Peyer's patch (tissue), 4 donors: ENCODE measurements at places on chromosomes 12 and 14.

DNA sequence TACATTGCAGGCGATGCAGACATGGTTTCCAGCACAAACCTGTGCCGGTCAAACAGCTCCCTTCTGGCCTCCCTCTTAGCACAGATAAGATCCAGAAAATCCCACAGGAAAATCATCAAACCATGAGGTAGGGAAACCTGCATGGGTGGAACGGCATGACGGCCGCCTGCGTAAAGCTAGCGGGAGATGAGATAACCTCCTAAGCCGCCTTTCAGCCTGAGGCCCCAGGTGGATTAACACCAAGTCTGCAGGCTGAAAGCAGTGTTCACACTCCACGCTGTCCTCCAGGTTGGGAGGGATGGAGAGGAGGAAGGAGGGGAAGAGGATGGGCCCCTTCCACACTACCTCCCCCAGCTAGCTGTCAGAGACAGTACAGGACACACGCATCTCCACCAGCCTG lies 63.8 kb downstream of the TSPAN11 start:
- H3K27ac ChIP-seq, result no peak overlapping the region
- no peak overlapping the region for H3K4me3 ChIP-seq
- no peaks in the 10 kb centered on the region for H3K27me3 ChIP-seq
- no peaks in the 10 kb centered on the region for H3K36me3 ChIP-seq
- no peaks in the 10 kb centered on the region for H3K4me1 ChIP-seq
- DNase-seq, result no peak

- no peak overlapping the region for H3K27ac ChIP-seq
- peaks cover 3% of the 10 kb centered on the region for H3K4me1 ChIP-seq
- H3K4me3 ChIP-seq, result no peak overlapping the region
- DNase-seq, result no peak
- H3K27me3 ChIP-seq, result no peaks in the 10 kb centered on the region
These were observed 334.8 kb upstream of the RGS6 start for GRCh38 chr14:71597287-71597920.

- no peaks in the 10 kb centered on the region for H3K27me3 ChIP-seq
- H3K4me3 ChIP-seq, result no peak overlapping the region
- no peak for DNase-seq
- no peaks in the 10 kb centered on the region for H3K4me1 ChIP-seq
- no peaks in the 10 kb centered on the region for H3K36me3 ChIP-seq
These were observed 286.6 kb downstream of the AACS start for GRCh38 chr12:125351788-125352187.

GRCh38 chr12:131223791-131224225 lies 270.1 kb downstream of the ADGRD1 start:
- no peaks in the 10 kb centered on the region for H3K36me3 ChIP-seq
- H3K4me3 ChIP-seq, result no peak overlapping the region
- peaks cover 11% of the 10 kb centered on the region for H3K4me1 ChIP-seq
- H3K27ac ChIP-seq, result peak overlapping the region; percentile 31
- H3K27me3 ChIP-seq, result no peaks in the 10 kb centered on the region

DNA sequence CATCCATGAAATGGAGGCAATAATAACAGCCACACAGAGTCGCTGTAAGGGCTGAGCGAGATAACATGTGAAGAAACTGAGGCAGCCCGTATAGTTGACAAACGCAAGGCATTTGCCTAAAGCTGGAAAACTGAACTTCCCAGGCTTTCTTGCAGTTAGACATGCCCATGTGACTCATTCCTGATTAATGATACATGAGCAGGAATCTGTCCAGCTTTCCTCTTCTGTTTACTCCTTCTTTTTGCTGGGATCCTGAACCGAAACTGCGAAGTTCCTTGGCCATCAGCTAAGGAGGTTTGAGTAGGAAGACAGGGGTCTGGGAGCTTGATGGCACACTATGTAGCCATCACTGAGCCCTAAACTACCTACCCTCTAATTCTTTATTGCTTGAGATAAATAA lies 52.2 kb downstream of the ST8SIA1 start:
- no peaks in the 10 kb centered on the region for H3K4me1 ChIP-seq
- no peak for DNase-seq
- H3K27ac ChIP-seq, result peak overlapping the region; percentile 39
- no peaks in the 10 kb centered on the region for H3K36me3 ChIP-seq

- H3K4me3 ChIP-seq, result no peak overlapping the region
- peak; percentile 47 for DNase-seq
These were observed 53.8 kb upstream of the CCDC175 start for GRCh38 chr14:59630288-59630963.

GRCh38 chr14:104305511-104306449 lies 167.4 kb downstream of the KIF26A start:
- H3K27me3 ChIP-seq, result no peaks in the 10 kb centered on the region
- H3K36me3 ChIP-seq, result no peaks in the 10 kb centered on the region
- no peak for DNase-seq
- no peak overlapping the region for H3K4me3 ChIP-seq
- H3K4me1 ChIP-seq, result no peaks in the 10 kb centered on the region
- no peak overlapping the region for H3K27ac ChIP-seq

DNA sequence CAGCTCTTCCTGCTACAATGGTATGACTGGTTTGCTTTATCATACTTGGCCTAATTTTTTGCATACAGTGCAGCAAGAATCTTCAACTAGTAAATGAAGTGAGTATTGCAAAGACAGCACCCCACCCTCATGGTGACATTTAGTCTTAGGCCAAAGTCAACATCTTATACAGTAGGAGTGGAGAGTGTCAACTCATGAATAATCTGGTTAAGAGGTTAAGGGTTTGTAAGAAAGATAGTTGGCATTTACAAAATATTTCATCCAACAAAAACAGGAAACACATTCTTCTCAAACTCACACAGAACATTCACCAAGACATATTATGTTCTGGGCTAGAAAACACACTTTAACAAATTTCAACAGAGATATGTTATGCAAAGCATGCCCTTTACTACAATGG lies 2.2 kb upstream of the OAS1 start:
- H3K4me1 ChIP-seq, result peaks cover 3% of the 10 kb centered on the region
- peaks cover 1% of the 10 kb centered on the region for H3K36me3 ChIP-seq
- H3K27me3 ChIP-seq, result no peaks in the 10 kb centered on the region
